GM12891 (cell line): ENCODE measurements at places on chromosomes 5 and 9.

- no peak for DNase-seq
Observed at GRCh38 chr9:69299826-69300225, 25.2 kb upstream of the ENTREP1 start.

GRCh38 chr5:179802207-179802883, 4.3 kb downstream of the MGAT4B start:
- no peak for DNase-seq

DNA sequence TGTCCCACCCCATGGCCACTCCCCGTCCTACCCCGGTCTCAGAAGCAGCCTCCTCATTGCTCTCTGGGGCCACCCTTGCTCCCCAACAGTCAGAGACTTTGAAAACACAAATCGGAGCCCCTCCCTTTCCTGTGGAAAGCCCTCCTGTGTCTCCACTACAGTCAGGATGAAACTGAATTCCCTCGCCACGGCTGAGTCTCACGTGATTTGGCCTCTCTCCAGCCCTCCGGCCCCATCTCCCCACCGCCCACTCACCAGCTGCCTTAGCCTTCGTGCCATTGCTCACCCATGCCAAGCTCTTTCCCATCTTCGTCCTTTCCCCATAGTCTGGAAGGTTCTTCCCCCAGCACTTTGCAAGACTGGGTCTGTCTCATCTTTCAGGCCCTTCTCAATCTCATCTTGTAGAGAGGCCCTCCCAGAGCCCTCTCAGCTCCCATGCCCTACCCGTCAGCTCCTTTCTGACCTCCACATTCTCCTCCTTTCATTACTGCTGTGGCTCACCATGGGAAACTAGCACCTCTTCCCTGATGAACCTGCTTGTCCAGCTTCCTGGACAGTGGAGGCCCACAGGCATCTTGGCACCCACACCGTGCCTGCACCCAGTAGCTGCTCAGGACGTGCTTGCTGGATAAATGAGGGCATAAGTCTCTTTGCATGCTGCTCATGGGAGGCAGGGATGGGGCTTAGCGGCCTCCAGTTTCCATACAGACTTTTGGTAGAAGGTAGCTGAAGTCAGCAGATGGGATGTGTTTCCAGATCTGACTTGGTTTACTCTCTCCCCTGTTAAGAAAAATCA, 126.4 kb upstream of the COL5A1 start:
- no peak for DNase-seq

GRCh38 chr5:83244516-83244915, 167.2 kb downstream of the XRCC4 start:
- DNase-seq: no peak

DNA sequence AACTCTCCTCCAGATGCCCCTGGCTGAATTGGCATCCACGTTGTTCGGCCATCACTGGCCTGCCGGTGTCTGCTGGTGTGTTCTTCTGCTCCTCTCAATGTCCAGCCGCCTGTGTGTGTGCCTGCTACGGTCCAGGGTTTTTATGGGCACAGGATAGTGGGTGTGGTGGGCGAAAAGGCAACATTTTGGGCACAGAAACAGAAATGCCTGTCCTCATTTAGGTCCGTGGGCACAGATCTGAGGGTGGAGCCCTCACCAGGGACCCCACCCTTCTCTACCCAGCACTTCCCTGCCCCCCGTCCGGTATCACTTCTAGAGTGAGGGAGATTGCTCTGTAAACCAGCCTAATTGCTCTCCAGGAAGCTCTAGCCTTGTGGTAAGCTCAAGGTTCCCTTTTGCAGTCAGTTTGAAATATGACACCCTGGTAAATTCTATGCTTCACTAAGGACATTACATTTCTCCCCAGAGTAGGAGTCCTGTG, 410.1 kb downstream of the MAT2B start:
- peak; percentile 2 for DNase-seq

DNA sequence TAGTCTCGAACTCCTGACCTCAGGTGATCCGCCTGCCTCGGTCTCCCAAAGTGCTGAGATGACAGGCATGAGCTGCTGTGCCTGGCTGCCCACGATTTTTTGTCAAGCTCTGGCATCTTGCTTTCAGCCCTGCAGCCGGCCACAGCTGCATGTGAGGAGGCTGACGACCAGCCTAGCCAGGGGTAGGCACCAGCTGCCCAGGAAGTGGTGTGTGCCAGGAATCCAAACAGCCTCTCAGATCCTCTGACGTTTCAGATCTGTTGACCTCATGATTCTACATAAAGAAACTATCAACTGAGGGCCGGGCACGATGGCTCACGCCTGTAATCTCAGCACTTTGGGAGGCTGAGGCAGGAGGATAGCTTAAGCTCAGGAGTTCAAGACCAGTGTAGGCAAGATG, 19.0 kb downstream of the DYNC2I2 start:
- DNase-seq: no peak

DNA sequence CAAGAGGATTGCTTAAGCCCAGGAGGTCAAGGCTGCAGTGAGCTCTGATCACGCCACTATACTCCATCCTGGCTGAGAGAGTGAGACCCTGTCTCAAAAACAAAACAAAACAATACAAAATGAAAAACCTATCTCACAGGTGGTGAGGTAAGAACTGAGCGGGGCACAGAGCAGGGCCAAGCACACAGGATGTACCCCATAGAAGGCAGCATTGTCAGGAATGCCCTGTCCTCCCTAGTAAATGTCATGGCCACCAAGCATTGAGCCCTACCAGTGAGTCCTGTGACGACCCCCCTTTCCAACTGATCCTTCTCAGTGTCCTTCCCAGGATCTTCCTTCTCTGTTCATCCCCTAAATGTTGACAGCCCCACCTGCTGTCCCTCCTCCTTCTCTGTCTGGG, 44.6 kb upstream of the ALDH1B1 start:
- DNase-seq: no peak

- DNase-seq: no peak
Observed at GRCh38 chr9:119268985-119269384, 100.2 kb downstream of the BRINP1 start.

- DNase-seq: no peak
Observed at GRCh38 chr9:129584136-129584535, 36.8 kb downstream of the C9orf50 start.

GRCh38 chr5:21168557-21168956, 1180.6 kb upstream of the CDH18 start:
- no peak for DNase-seq

DNA sequence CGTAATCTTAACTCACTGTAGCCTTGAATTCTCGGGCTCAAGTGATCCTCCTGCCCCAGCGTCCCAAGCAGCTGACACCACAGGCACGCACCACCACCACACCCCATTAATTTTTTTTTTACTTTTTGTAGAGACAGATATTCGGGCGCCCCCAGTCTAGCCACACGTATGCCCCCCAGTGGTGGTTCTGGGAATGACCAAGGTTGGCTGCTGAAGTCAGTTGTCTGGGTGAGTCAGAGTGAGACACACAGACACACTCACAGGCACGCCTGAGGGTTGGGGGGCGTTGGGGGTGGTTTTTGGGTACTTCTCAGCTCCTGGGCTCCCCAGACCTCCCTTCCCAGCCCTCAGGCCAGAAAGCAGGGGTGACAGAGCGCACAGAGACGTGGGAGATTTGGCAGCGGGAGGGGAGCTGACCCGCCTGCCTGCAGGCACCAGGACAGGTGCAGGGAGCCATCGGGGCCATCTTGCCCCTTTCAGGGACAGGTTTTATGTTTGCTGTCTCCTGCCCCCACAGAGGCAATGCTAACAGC, 4.2 kb upstream of the ENTPD8 start:
- DNase-seq: peak; percentile 92

DNA sequence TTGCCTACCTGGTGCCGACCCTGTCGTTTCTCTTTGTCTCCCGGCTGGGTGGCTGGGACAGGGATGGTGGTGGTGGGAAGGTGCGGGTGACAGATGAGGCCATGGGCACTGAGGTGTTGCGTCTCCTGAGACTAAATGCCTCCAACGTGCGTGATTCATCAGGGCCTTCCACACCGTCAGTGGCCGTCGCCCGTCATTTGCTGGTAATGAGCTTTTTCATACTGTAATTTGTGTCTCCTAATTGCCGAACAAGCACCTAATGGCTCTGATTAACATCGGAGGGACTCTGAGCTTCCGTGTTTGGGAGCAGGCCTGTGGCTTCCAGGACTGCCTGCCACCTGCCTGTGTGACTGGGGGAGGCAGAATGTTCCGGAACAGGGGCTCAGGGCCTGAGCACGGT, 35.2 kb downstream of the RXRA start:
- DNase-seq: no peak

GRCh38 chr9:115972362-115972761, 181.2 kb upstream of the PAPPA start:
- DNase-seq: no peak
